Hair follicular keratinocyte (primary cell): ENCODE measurements at places on chromosomes 5 and 9. TPM values are rescaled to one million over a fixed set of nuclear protein-coding genes. Genes with fewer than 3 reads are reported as not detected.

Gene OR2K2
- total RNA-seq, result not detected in 2 replicates

Gene SLC45A2
- not detected in 2 replicates for total RNA-seq

Gene FBXL7
- 1.0 and 1.1 TPM in 2 replicates for total RNA-seq

Gene FOXD4L4
- total RNA-seq, result not detected in 2 replicates

Gene HINT2
- total RNA-seq, result 25.4 and 28.3 TPM in 2 replicates

Gene GNA14
- not detected in 2 replicates for total RNA-seq

Gene STK10
- 25.8 and 32.4 TPM in 2 replicates for total RNA-seq

Gene NCBP1
- total RNA-seq, result 27.1 and 29.8 TPM in 2 replicates

Gene IPPK
- total RNA-seq, result 16.3 and 20.1 TPM in 2 replicates

Gene FAM53C
- total RNA-seq, result 20.1 and 23.5 TPM in 2 replicates

Gene CER1
- not detected in 2 replicates for total RNA-seq

Gene PCDHB4
- 0.34 TPM in 1 of 2 replicates, not detected in the other for total RNA-seq

Gene DYNC2I2
- total RNA-seq, result 42.9 and 70.3 TPM in 2 replicates

Gene AFAP1L1
- 10.5 and 14.4 TPM in 2 replicates for total RNA-seq

Gene FIBCD1
- 0.08 and 1.1 TPM in 2 replicates for total RNA-seq

Gene TMEFF1
- 0.11 and 0.62 TPM in 2 replicates for total RNA-seq

Gene IL12B
- not detected in 2 replicates for total RNA-seq

Gene KDM3B
- total RNA-seq, result 25.9 and 26.1 TPM in 2 replicates

Gene TRPM3
- total RNA-seq, result not detected in 2 replicates

Gene DAP
- 24.2 and 28.1 TPM in 2 replicates for total RNA-seq

Gene PCDHGB2
- 0.08 and 0.23 TPM in 2 replicates for total RNA-seq

Gene FOXD4
- total RNA-seq, result 0.08 and 0.65 TPM in 2 replicates

Gene OLFML2A
- total RNA-seq, result under 0.01 and 0.11 TPM in 2 replicates

Gene ANKRD31
- total RNA-seq, result under 0.01 TPM in 1 of 2 replicates, not detected in the other

Gene SLC46A2
- not detected in 2 replicates for total RNA-seq

Gene EQTN
- 0.23 TPM in 1 of 2 replicates, not detected in the other for total RNA-seq

Gene FST
- 223 and 230 TPM in 2 replicates for total RNA-seq

Gene LNPEP
- total RNA-seq, result 20.4 and 22.8 TPM in 2 replicates

Gene HEMGN
- not detected in 2 replicates for total RNA-seq

Gene PRUNE2
- total RNA-seq, result 0.16 and 0.19 TPM in 2 replicates

Gene PSD2
- total RNA-seq, result 0.08 TPM in 1 of 2 replicates, not detected in the other

Gene ITGA1
- 7.7 and 10.1 TPM in 2 replicates for total RNA-seq

Gene C6
- not detected in 2 replicates for total RNA-seq

Gene PTGER4
- total RNA-seq, result 14.1 and 16.3 TPM in 2 replicates

Gene ADAMTSL2
- total RNA-seq, result not detected in 2 replicates

Gene C9
- total RNA-seq, result 0.08 TPM in 1 of 2 replicates, not detected in the other

Gene SURF2
- total RNA-seq, result 37.2 and 46.6 TPM in 2 replicates

Gene CD14
- total RNA-seq, result 0.08 and 0.76 TPM in 2 replicates

Gene HNRNPH1
- 177 and 191 TPM in 2 replicates for total RNA-seq

Gene PNPLA7
- total RNA-seq, result 0.11 and 0.31 TPM in 2 replicates

Gene GFI1B
- total RNA-seq, result not detected in 2 replicates

Gene FBP2
- not detected in 2 replicates for total RNA-seq

Gene ADAMTS16
- total RNA-seq, result not detected in 2 replicates

Gene HAPLN1
- not detected in 2 replicates for total RNA-seq

Gene F2RL1
- total RNA-seq, result 47.1 and 69.0 TPM in 2 replicates

Gene PRLR
- not detected in 2 replicates for total RNA-seq
